Cortex of kidney (tissue), 1 donor: ENCODE measurements at places on chromosomes 11 and 22.

- DNase-seq: no peak
Measured at GRCh38 chr22:24578355-24579257, 14.3 kb downstream of the LRRC75B start.

- no peak for DNase-seq
Measured at GRCh38 chr22:30314915-30315314, 11.8 kb downstream of the TBC1D10A start.

DNA sequence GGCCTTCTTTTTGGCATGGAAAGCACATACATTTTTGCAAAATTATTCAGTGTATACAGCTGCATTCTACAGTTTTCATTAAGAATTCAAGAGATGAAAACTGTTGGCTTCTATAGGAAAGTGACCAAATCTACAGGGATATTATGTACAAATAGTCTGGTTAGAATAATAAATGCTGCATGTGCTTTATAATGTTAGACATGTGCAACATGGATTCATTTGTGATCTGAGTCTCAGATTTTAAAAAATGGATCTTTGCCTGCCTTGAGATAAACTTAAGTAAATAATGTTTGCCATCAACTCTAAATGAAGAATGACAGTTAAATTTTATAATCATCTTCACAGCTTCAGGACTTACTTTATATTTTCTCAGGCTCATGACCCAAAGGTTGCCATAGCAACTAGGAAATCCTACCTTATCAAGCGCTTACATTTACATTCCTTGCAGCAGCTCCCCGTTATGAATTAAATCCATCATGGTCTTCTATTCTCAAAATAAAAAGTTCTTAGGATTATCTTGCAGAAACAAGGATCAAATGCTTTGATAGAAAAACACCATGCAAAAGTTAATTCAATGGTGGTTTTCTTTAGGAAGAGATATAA, 200.2 kb downstream of the CADM1 start:
- no peak for DNase-seq

- no peak for DNase-seq
Measured at GRCh38 chr22:42375982-42376381, 56.2 kb downstream of the NFAM1 start.

- DNase-seq: no peak
Measured at GRCh38 chr11:114426280-114426679, 13.0 kb upstream of the REXO2 start.

DNA sequence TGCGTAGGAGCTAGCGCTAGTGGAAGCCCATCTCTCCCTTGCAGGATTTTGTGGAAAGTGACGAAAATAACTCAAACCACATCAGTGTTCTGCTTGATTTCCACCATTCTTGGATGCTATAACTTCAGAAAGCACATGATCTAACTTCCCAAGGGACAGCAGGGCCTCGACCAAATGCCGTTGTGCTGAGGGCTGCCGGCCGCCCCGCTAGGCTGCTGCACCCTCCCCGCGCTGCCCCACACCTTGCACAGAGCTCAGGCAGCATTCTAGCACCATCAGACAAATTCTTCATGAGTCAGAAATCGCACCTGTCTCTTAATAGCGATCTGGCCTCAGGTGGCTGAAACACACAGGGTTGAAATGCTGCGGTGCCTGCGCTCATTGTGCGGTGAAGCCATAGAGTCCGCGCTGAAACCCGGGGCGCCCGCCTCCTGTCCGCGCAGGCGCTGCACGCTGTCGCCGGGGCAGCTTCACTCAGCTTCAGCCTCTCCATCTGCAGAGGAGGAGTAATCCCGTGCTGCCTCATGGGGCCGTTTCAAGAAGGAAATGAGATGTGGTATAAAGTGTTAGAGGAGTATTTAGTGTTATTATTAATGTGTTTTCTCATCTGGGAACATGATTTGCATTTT, 59.2 kb upstream of the B3GAT1 start:
- no peak for DNase-seq

GRCh38 chr22:31753005-31753633, 700 bp upstream of the DEPDC5 start:
- DNase-seq: no peak

- DNase-seq: no peak
Measured at GRCh38 chr11:5878564-5878963, 1.9 kb upstream of the OR52E4 start.

DNA sequence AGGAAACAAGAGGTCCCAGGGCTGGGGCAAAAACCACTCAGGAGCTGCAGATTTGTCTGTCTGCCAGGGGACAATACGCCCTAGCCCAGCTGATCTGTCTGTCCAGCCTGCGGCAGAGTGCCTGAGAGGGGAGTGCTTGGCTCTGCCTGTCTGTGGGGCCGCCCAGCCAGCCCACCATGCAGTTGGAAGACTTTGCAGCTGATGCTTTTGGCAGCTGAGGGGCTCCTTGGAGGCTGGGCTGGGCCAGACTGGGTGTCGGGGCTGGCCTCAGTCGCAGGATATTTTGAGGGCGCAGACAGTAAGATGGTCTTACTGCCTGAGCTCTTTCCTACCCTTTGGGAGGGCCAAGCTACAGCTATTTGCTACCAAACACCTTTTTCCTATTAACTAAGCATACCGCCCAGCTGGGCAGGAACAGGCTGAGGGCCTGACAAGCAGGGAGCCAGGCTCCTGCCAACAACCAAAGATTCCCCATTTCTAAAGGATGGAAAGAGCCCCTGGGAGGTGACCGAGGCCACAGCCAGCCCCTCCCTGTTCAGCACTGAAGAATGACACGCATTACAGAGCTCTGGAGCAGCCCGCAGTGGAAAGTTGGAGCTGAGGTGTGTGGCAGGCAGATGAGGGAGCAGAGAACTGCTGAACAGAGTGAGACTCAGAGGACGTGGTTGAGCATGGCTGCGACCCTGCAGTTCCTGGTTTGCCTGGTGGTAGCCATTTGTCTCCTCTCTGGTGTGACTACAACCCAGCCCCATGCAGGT, at the start of gene FAM180B:
TSS of gene FAM180B (plus strand) at position 581 of the 758 bp plus-strand sequence. CDS start at position 672, 91 bp downstream.
- DNase-seq: no peak

GRCh38 chr11:72836111-72836510, 21.9 kb downstream of the ATG16L2 start:
- DNase-seq: no peak

DNA sequence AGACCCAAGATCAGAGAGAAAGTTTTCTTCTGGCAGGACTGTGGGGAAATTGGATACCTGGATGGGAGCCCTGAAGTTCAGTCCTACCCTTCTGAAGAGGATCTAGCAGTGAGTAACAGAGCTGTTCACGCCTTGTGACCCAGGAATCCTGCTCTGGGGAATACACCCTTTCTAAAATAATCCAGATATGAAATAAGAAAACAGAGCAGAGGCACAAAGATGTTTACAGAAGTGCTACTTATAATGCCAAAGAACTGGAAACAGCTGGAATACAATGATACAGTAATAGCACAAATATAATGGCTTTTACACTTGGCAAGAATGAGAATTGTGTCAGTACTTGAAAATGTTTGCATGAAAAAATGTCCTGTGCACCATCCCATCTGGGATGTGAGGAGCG, 304.0 kb upstream of the NARS2 start:
- no peak for DNase-seq

- DNase-seq: no peak
Measured at GRCh38 chr22:50141462-50141861, 29.1 kb upstream of the PANX2 start.

GRCh38 chr11:125250318-125251213, 86.0 kb downstream of the PKNOX2 start:
- DNase-seq: no peak

DNA sequence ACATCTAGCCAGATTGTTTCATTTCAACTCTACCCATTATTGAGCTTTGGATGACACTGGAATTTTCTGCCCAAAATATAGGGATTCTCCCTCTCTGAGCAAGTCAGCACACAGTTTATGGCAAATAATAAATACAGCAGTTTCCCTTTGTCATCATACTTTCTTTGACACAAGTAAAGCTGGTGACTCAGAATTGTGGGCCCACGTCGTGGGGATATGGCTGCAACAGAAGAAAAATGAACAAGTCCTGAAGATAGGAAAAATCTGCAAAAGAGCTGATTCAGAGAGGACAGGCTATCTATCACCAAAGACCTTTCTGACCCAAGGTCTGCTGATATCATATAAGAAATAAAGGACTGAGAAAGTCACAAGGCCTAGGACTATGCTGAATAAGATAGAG, 236.3 kb upstream of the ZC3H12C start:
- no peak for DNase-seq

GRCh38 chr11:91173701-91174100, 950.9 kb upstream of the CHORDC1 start:
- DNase-seq: no peak

GRCh38 chr11:69868006-69868810, 49.0 kb upstream of the FGF3 start:
- no peak for DNase-seq

DNA sequence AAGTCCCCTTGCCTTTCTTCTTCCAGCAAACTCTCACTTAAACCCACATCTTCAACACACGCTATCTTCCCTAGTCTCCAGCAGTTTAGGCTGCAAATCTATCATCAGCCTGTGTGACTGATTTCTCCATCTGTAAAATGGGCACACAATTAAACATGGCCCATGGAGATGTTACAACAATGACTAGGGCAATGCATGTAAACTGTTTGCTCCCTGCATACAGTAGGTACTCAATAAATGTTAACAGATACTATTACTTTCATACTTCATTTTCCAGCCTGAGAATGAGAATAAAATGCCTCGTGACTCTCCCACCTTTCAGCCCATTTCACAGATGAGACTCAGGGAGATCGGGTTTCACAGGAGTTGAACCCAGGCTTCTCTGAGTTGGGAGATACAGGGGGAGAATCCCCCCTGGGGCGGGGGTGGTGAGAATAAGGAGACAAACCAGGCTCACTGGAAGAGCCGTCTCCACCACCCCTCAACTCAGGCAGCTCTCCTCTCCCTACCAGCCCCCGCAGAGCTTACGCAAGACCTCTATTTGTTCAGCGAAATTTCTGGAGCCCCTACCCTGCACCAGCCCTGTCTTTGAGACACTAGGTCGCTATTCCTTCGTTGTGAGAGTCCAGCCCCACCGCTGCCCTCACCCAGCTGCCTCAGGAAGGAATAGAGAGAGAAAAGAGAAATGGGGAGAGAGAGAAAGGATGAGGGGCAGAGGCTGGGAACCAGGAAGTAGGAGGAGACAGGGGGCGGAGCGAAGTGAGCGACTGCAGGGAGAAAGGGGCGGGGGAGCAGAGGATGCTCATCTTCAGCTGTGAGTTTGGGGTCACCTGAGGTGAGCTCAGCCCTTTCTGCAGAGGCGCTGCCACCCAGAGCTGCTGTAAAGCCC, 42.1 kb upstream of the KLHL35 start:
- DNase-seq: no peak

- DNase-seq: no peak
Measured at GRCh38 chr22:43004362-43005035, 10.4 kb downstream of the PACSIN2 start.

DNA sequence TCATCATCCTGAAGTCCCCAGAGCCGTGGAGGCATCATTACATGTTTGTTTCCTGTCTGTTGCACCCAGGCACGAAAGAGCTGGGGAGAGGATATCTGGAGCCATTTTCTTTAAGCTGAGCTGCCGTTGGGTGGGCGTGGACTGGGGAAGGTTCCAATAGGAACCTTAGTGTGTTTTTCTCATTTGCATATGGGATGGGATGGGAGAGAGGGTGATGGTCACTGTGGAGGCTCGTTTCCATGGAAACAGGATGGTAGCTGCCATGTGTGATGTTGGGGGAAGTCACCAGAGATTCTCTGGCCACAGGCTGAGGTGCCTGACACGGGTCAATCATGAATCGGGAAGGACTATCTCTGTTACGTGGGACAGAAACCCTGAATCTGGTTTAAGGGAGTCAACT, 39.7 kb downstream of the CACNA1I start:
- DNase-seq: no peak

GRCh38 chr11:64777449-64778222, 706 bp downstream of the SF1 start:
- no peak for DNase-seq

DNA sequence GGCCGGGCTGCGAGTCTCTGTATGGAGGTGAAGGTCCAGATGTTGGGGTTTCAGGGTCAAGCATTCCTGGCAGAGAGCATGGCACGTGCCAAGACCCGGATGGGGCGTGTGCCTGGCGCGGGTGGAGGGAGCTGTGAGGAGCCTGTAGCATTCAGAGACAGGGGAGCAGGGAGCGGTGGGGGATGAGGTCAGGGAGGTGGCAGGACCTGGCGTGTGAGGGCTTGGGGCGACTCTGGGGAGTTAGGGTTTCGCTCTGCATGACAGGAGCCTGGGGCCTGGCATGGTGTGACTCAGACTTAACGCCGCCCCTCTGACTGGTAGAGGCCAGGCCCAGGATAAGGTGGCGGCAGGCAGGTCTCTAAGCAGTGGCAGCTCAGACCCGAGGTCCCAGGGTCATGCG, 103.0 kb downstream of the KCNQ1 start:
- no peak for DNase-seq

DNA sequence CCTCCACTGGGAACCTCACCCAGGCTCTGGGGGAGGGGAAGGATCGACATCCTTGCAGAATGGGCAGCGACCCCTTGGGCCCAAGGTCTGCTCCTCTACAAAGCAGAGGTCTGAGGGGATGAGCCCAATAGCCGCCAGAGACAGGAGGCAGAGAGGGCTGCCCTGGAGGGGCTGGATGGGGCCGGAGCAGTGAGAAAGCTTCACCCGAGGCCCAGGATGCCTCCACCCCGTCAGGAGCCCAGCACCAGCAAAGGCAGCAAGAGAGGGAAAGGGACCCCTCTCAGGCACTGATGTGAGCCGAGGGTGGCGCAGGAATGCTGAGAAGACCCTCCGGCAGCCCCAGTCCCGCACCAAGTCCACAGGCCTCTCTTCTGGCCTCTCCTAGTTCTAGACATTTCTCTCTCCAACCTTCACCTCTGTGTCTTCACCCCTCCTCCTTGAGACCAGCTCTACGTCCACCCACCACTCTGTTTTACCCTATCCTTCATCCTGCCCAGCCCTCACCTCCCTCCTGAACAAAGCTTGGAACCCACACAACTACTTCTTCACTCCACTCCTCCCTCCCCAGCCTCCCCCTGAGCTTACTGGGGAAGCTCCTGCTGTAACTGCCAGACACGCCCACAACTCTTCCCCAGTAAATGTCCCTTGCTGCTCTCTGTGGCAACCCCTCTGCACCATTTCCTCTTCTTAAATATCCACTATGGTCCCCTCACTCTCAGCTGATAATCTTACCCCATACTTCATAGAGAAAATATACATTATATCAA, 131.9 kb downstream of the MPPED1 start:
- DNase-seq: no peak

DNA sequence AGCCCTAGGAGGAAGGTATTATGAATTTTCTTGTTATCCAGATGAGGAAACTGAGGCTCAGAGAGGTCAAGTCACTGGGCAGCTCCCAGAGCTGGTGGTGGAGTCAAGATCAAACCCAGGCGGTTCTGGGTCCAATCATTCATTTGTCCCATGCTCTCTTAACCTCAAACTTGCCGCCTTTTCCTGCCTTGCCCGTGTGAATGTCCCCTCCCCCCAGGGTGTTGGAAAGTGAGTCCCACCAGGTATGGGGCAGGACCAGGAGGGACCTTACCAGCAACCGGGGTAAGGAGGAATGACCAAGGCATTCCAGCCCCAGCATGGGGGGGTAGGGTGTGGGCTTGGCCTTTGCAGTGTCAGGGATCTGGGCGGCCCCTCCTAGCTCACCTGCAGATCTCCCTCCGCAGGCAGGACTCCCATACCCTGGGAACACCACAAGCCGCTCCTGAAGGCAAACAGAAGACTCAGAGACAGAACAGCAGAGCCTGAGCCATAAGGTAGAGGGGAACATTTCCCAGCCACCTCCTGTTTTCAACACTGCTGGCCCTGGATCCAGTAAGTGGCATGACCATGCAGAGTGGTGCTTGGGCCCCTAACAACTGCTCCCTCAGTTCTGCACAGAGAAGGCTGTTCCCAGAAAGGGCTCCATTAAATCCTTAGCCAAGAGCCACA, 41.2 kb upstream of the SYT7 start:
- DNase-seq: no peak
